A673 (cell line): ENCODE measurements at places on chromosomes 4 and X. TPM values are rescaled to one million over a fixed set of nuclear protein-coding genes. Genes with fewer than 3 reads are reported as not detected.
A peak's percentile ranks its signal among the peaks of the same experiment; 100 is the strongest.

The EVC2 gene
- total RNA-seq = 5.6 and 6.0 TPM in 2 replicates

The COL4A6 gene
- not detected in 2 replicates for total RNA-seq

The TSPAN7 gene
- total RNA-seq = 0.26 and 0.31 TPM in 2 replicates

The CSN1S1 gene
- total RNA-seq = not detected in 2 replicates

The NDNF gene
- 10.6 and 12.1 TPM in 2 replicates for total RNA-seq

- DNase-seq = no peak
Measured at GRCh38 chr4:113831457-113831856, 69.9 kb upstream of the CAMK2D start.

- peak; percentile 18 for DNase-seq
Measured at GRCh38 chrX:38220415-38221390, at the start of gene SRPX. Gene SRPX (minus strand): TSS chrX:38220871. CDS start chrX:38220792, 79 bp downstream.

DNA sequence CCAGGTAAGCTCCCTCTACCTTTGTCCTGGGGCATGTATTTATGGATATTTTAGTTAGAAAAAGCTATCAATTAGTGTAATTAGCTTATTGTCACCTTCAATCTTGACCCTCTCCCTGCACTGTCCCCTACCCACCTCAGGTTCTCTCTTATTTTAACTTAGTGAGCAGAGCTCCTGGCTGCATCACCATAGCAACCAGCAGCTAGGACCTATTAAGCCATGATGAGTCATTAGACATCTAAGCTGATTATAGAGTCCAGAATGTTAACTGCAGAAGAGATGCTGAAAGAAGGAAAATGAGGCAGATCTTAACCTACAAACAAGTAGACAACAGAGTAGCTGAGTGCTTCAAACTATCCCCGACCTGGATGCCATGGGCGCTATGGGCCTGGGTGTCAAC lies 36.6 kb downstream of the MAGEE2 start:
- peak; percentile 2 for DNase-seq

- no peak for DNase-seq
Measured at GRCh38 chrX:11509786-11510185, 155.9 kb downstream of the ARHGAP6 start.

GRCh38 chrX:120036704-120037103 lies 40.8 kb downstream of the RHOXF2B start:
- DNase-seq = no peak

DNA sequence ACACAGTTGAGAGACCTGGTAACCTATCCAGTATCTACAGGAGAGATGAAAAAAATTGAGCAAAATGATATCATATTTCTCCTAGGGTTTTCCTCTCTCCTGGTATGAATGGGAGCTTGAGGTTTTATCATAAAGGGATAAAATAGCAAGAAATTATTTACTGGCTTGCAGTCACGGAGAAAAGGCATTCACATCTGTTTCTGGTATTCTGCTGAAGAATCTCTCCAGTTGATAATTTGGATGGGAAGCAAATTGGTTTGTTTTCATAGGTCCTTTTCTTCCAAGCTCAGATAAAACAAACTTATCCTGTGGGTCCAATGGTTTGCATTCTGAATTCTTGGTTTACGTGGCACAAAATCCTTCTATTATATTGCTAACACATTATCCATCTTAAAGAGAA lies 83.1 kb upstream of the GYPA start:
- DNase-seq = no peak

- DNase-seq = peak; percentile 3
Measured at GRCh38 chrX:127459790-127460189, 592.4 kb downstream of the ACTRT1 start.

DNA sequence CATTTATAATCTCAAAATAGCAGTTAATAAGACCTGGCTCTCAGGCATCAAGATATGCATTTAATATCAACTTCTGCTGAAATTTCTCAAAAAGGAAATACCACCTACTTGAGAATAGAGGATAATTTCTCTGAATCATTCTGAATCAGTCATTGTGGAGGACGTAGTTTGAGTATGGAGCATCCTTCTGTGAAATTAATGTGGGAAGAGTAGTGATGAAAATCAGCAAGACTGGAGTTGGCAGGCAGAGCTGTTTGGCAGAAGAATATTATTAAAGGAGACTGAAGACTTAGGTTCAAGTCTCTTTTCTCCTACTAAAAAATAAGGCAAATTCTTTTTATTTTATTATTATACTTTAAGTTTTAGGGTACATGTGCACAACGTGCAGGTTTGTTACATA lies 325.6 kb upstream of the ATOH1 start:
- no peak for DNase-seq

DNA sequence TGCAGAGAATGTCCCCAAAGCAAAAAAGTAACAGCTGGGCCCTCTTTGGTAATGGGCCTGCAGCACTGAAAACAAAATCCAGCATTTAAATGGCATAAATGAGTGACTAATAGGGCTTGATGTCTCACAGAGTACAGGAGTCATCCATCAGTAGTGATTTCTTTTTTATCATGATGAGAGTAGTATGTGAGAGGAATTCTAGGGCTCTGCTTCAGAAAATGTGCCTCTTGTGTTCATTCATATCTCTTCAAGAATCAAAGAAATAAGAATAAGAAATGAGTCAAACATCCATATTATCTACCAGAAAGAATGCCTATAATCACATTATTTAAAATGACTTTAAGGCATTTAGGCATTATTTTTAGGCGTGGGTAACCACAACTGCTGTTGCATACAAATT lies 792.9 kb upstream of the HTR2C start:
- no peak for DNase-seq

DNA sequence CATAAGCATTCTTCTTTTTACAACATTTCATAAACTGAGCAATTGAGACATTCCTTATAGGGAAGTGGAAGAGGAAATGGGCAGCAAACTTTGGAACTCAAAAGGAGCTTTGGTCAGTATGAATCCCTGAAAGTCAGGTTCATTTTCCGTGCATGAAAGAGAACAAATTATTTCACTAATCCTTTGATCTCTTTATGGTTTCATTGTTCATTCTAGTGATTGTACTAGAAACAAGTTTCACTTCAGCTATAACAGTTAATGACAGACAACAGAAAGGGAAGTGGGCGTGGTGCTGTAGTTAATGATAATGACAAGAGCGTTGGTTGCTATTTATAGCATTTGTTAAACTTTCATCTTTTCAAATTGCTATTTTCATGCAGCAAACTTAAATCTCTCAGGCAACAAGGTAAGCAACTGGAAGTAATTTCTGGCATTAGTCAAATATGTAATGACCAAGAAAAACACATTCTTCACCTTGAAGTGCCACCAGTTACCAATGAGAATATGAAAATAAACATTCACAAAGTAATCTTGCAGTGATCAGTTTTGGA lies 98.4 kb downstream of the AREG start:
- no peak for DNase-seq

DNA sequence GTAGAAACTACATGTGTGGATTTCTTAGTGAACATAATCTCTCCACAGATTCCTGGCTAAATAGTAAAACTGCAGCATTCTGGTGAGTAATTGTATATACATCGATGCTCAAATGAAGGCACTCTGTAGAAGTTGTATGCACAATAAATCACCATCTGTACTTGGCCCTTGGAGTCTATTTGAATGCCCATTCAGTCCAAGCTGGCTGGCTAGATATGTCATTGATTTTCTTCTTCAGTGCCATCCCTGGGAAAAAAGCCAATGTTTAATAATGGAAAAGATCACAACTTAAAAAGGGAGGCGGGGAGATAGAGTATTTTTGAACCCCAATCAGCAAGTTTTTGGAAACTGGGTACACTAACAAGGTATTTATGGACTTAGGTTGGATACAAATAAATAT lies 381.0 kb upstream of the TEX13C start:
- no peak for DNase-seq

- DNase-seq = no peak
Measured at GRCh38 chr4:75924309-75924827, 16.4 kb downstream of the NAAA start.

- peak; percentile 88 for DNase-seq
Measured at GRCh38 chr4:87006676-87007527, 72.1 kb downstream of the AFF1 start.
